ENCODE measurements at places on chromosomes 7 and 10. TPM values are rescaled to one million over a fixed set of nuclear protein-coding genes. Genes with fewer than 3 reads are reported as not detected.

Gene NRAP
- not detected for total RNA-seq

GRCh38 chr10:31935678-31936077 is 7.0 kb upstream of the ARHGAP12 start:
- DNase-seq: no peak

GRCh38 chr7:152647009-152647408 is 28.9 kb downstream of the XRCC2 start:
- DNase-seq: no peak

- DNase-seq: no peak
These were observed 1101.3 kb downstream of the XPNPEP1 start for GRCh38 chr10:108822026-108822425.

- DNase-seq: peak; percentile 66
These were observed 11.9 kb downstream of the CHST3 start for GRCh38 chr10:71975871-71976725.

DNA sequence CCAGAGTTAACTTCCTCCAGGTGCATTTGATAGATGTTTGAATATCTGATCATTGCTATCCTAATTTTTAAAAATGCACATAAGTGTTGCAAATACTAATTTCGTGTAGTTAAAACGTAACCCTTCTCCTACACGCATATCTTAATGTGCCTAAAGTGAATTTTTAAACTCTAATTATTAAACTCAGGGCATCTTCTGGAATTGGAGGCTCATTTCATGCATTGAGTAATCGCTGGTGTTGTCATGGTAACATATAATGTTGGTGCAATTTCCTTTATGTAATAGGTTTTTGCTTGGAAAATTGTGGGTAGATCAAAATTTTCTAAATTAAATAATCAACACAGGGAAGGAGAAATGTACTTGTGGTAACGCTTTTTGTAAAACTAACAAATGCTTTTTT is 56.2 kb downstream of the ARMC3 start:
- no peak for DNase-seq

Measured in Calu3 (cell line).